Upper lobe of left lung (tissue), 6 donors: ENCODE measurements at places on chromosomes 16 and 17. TPM values are rescaled to one million over a fixed set of nuclear protein-coding genes. Genes with fewer than 3 reads are reported as not detected.

KRTAP9-4 gene
- not detected for total RNA-seq

KRT33A gene
- total RNA-seq, result not detected

DPEP3 gene
- total RNA-seq, result 0.40 TPM

DNA sequence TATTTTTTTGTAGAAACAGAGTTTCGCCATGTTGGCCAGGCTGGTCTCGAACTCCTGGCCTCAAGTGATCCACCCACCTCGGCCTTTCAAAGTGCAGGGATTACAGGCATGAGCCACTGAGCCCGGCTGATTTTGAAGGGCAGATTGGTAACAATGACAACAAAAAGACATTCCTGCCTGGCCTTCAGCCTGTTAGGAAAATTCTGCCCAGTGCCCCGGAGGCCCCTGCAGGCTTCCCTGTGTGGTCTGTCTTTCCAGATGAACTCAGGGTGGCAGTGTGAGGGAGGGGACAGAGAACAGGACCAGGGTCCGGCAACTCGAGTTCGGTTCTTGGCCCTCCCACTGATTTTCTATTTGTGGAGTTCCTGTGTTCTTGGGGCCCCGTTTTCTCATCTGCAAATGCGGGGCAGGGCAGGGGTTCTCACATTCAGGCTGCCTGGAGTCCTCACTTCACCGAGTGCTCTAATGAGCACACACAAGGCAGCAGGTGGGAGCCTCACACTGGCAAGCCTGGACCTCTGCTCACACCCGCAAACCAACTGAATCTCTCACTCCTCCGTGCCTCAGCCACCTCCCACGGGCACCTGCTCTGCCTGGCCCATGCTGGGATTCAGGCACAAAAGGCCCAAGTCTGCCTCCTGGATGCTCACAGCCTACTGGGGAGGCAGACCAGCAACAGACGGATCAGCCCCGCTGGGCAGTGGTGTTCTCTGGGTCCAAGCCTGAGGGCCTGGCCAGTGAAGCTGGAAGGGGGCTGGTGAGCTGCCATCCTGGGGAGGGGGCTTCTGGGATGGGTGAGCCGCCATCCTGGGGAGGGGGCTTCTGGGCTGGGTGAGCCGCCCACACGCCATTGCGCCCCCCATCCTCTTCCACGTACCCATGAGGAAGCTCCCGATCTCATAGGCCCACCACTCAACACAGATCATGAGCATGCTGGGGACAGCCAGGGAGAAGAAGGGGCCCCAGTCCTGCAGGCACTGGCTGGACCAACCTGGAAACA lies 10.3 kb downstream of the SLC47A2 start:
- no peaks in the 10 kb centered on the region for H3K36me3 ChIP-seq
- no peak overlapping the region for H3K27ac ChIP-seq
- H3K27me3 ChIP-seq, result no peaks in the 10 kb centered on the region
- H3K4me3 ChIP-seq, result no peak overlapping the region

DNA sequence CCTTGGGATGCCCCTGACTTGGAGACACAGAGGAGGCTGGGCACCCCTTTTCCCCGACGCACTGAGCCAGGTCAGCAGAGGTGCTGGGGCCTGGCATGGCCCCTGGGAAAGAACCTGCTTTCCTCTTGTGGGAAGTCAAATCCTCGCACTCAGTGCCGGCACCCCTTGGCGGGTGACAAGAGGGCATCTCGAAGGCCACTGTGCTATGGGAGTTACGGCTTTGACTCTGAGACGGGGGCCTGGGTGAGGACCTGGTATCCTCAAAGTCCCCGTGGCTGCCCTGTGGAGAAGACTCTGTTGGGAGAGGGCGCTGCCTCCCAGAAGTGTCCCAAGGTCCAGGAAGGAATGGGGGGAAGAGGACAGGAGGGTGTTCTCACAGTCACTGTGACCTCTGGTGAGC lies 117.0 kb downstream of the METRNL start:
- no peak overlapping the region for H3K4me3 ChIP-seq
- no peaks in the 10 kb centered on the region for H3K27me3 ChIP-seq
- DNase-seq, result peak; percentile 27
- no peaks in the 10 kb centered on the region for H3K36me3 ChIP-seq
- H3K27ac ChIP-seq, result no peak overlapping the region

- H3K36me3 ChIP-seq, result no peaks in the 10 kb centered on the region
- DNase-seq, result no peak
- H3K27me3 ChIP-seq, result no peaks in the 10 kb centered on the region
- H3K4me3 ChIP-seq, result no peak overlapping the region
- peaks cover 16% of the 10 kb centered on the region for H3K4me1 ChIP-seq
These were observed 2.2 kb downstream of the LMF1 start for GRCh38 chr16:968620-969019.

DNA sequence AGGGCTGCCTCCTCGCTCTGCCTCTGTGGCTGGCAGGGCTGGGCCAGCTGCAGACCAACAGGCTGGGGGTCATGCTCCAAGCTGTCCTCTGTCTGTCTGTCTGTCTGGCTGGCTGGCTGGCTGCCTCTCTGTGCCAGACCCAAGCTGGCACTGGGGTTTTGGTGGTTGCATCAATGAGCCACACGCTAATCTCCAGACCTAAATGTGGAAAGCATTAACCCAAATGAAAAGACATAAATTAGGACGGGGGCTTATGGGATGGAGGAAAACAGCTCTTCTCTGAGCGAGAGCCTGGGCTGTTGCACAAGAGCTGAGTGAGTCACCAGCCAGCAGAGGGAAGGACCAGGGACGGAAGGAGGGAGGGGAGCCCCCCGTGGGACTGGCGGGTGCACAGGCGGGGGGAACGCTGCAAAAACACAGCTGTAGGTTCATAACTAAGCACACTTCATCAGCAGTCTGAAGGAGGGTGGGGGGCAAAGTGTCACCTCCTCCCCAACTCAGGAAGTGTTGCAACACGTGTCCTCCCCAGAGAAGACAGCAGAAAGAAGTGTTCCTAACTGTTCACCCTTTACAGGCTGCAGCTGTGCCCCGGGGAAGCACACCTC lies 83.4 kb downstream of the GAS7 start:
- peak; percentile 91 for DNase-seq
- H3K36me3 ChIP-seq, result no peaks in the 10 kb centered on the region
- no peaks in the 10 kb centered on the region for H3K27me3 ChIP-seq
- H3K4me1 ChIP-seq, result peaks cover 42% of the 10 kb centered on the region
- no peak overlapping the region for H3K4me3 ChIP-seq

DNA sequence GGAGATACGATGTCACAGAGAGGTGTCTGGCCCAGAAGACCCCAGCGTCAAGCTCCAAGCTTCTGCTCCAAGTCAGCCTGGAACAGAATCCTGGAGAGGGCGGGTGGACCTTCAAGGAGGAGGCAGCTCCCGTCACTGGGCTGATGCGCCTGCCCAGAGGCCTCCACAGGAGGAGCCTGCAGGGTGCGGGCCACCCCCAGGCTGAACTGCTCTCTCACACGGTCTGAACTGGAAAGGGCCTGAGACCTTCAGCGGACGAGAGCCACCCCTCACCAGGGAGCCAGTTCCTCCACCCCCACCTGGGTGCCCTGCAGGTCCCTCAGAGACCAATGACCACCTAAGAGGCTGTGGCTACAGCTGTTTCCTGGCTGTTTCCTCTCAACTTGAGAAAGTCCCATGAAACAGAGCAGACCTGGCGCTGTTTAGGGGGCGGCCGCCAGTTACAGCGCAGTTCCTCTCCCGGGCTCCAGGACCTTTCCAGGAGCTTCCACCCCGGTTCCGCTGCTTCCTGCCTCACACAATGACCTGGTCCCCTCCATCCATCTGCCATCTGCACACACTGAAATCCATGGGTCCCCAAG lies 36.0 kb upstream of the KLHDC4 start:
- H3K36me3 ChIP-seq, result no peaks in the 10 kb centered on the region
- DNase-seq, result no peak
- peaks cover 6% of the 10 kb centered on the region for H3K4me1 ChIP-seq
- no peak overlapping the region for H3K27ac ChIP-seq
- H3K27me3 ChIP-seq, result no peaks in the 10 kb centered on the region
- H3K4me3 ChIP-seq, result no peak overlapping the region

DNA sequence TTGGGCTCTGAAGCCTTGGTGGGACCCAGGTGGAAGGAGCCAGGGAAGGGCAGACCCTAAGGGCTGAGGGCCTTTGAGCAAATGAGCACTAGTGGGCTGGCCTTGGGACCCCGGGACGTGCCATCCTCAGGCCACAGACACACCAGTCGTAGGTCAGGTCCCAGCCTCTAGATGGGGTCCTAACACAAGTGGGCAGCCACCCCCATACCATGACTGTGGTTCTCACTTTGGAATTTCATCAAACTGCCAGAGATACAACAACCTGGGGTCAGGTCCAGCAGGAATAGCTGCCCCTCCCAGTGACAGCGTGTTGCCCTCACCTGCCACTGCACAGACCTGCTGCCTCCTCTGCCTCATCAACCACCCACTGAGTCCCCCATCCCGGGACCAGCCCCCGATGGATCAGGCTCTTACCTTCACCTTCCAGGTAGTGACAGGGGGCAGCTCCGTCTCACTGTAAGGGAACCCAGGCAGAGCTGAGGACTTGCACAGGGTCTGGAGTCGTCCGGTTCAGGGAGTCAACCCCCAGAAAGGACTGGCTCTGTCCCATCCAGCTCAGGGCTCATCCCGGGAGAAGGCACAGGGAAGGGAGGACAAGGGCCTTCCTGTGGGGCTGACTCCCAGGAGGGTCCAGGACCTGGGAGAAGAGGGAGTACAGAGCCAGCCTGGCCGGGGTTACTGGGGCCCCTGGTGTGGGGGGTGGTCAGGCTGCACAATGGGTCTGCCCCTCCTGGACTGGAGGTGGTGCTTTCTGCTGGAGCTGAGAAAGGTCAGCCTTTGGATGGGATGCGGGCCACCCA lies 40.0 kb downstream of the LGALS9 start:
- no peaks in the 10 kb centered on the region for H3K4me1 ChIP-seq
- no peaks in the 10 kb centered on the region for H3K27me3 ChIP-seq
- H3K27ac ChIP-seq, result no peak overlapping the region
- DNase-seq, result no peak
- H3K36me3 ChIP-seq, result no peaks in the 10 kb centered on the region
- no peak overlapping the region for H3K4me3 ChIP-seq

GRCh38 chr16:48014349-48015135 lies 141.3 kb downstream of the ABCC12 start:
- DNase-seq, result no peak
- no peak overlapping the region for H3K4me3 ChIP-seq
- H3K4me1 ChIP-seq, result no peaks in the 10 kb centered on the region
- H3K27ac ChIP-seq, result no peak overlapping the region
- no peaks in the 10 kb centered on the region for H3K27me3 ChIP-seq

DNA sequence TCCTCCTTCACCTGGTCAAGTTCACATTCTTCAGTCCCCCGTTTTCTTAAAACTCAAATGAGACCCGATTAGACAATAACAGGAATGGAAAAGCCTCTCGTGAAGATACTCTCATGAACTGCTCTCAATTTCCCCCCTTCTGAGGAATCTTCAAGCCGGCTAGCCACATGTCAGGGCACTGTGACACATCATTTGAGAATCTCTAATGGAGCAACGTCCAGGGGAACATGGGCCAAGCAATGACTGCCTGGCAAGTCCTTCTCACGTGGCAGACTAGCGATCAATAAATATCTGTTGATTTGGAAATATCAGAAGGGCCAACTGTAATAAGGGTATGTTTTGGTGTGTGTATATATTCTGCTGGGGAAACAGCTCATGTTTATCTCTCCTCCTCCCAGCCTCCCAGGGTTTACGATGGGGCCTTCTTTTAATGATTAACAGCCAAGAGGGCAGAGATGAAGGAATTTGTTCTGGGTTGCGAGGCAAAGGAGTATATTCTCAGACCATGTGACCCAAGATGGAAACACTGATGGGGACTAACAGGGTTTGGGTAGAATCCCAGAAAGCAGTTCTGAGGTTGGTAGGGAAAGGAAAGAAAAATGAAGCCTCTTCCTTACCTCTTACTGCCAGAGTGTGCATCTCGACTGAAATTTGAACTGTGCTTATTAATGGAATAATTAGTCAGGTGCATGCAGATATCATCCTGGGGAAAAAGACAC lies 21.4 kb downstream of the TTLL6 start:
- H3K36me3 ChIP-seq, result no peaks in the 10 kb centered on the region
- no peak overlapping the region for H3K4me3 ChIP-seq
- H3K27me3 ChIP-seq, result no peaks in the 10 kb centered on the region
- no peak overlapping the region for H3K27ac ChIP-seq
- no peak for DNase-seq

DNA sequence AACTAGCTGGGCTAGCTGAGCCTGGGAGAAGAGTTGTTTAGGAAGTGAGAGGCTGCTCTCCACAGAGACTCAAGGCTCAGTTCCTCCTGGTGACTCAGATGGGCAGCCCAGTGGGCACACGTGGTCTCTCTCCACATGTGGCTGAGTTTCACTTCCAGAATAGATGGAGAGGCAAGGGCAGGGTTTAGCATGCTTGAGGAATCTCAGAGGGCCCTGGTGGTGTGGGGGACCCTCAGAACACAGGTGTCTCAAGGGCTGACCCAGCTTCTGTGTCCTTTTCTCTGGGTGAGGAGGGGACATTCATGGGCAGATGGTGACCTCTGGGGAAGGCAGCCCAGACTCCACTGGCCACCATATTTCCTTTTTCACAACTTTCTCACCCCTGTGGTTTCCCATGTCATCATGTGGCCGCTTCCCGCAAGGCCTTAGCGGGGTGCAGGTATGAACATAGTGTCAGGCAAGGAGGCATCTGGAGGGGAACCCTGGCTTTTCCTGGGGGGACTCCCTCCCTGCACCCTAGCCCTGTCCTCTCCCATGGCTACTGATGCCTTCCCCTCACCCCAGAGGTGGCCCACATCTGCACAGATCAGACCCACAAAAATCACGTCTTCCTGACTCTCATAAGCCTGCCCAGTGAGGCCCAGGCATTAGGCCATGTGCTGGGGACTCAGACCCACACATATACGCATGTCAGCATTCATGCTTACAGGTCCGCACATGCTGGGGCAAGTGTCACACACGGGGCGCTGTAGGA lies 3.3 kb downstream of the GRN start:
- peaks cover 15% of the 10 kb centered on the region for H3K4me1 ChIP-seq
- H3K27me3 ChIP-seq, result no peaks in the 10 kb centered on the region
- no peak overlapping the region for H3K4me3 ChIP-seq

- no peaks in the 10 kb centered on the region for H3K36me3 ChIP-seq
- no peak overlapping the region for H3K4me3 ChIP-seq
- H3K4me1 ChIP-seq, result no peaks in the 10 kb centered on the region
These were observed 534.1 kb downstream of the GRIN2A start for GRCh38 chr16:9647981-9648701.
